Activated CD8-positive, alpha-beta memory T cell treated with anti-CD3 and anti-CD28 coated beads, Interleukin-2, amount 10 ng/mL, durations not matched to agents 7 days and 5 days (primary cell): ENCODE measurements at places on chromosomes 16 and 17. TPM values are rescaled to one million over a fixed set of nuclear protein-coding genes. Genes with fewer than 3 reads are reported as not detected.

The RAPGEFL1 gene
- total RNA-seq, result 4.4 TPM

DNA sequence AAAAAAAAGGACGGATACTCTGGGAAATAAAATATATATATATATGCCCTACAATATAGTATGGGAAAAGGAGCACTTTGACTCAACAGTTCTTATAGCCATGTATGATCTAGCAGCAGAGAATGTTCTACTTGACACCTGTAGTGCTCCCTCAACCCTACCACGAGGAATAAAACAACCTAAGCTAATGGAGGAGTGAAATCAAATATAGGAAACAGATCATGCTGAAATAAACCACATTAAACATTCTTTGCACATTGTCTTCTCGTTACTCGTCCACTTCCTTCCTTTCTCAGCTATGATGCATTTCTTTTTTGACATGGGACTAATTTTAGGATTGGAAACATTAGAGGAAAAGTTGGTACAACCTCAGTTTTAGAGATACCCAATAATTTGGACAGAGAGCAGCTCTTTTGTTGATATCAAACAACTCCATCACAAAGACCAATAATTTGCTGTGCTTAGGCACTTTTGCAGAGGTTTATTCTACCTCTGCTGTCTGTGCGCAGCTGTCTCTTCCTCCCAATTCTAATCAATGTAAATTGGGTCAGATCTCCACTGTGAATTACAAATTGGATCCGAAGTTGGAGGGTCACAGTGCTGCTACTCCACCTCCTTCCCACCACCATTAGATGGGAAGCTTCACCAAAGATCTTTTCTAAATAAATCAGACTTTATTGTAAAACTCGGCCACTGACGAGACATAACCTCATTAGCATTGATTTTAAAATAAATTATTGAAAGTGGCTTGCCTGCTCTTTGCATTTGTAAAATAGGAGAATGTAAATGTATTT is 65.8 kb downstream of the SNX11 start:
- no peaks in the 10 kb centered on the region for H3K27me3 ChIP-seq
- H3K4me1 ChIP-seq, result peaks cover 13% of the 10 kb centered on the region
- DNase-seq, result no peak
- H3K36me3 ChIP-seq, result peaks cover 24% of the 10 kb centered on the region
- H3K27ac ChIP-seq, result no peak overlapping the region

- H3K4me1 ChIP-seq, result peaks cover 52% of the 10 kb centered on the region
- DNase-seq, result peak; percentile 92
- peaks cover 22% of the 10 kb centered on the region for H3K36me3 ChIP-seq
- H3K27me3 ChIP-seq, result no peaks in the 10 kb centered on the region
- H3K4me3 ChIP-seq, result peak overlapping the region; percentile 89
Measured at GRCh38 chr16:31458073-31458843, 1.0 kb upstream of the ARMC5 start.

GRCh38 chr16:24999088-24999670 is 16.0 kb downstream of the ARHGAP17 start:
- H3K27me3 ChIP-seq, result no peaks in the 10 kb centered on the region
- no peak overlapping the region for H3K27ac ChIP-seq
- no peak for DNase-seq
- H3K4me1 ChIP-seq, result peaks cover 4% of the 10 kb centered on the region

- H3K27me3 ChIP-seq, result no peaks in the 10 kb centered on the region
- peaks cover 3% of the 10 kb centered on the region for H3K36me3 ChIP-seq
- no peak overlapping the region for H3K27ac ChIP-seq
- DNase-seq, result no peak
Measured at GRCh38 chr17:7882068-7882467, 6.5 kb upstream of the CHD3 start.

DNA sequence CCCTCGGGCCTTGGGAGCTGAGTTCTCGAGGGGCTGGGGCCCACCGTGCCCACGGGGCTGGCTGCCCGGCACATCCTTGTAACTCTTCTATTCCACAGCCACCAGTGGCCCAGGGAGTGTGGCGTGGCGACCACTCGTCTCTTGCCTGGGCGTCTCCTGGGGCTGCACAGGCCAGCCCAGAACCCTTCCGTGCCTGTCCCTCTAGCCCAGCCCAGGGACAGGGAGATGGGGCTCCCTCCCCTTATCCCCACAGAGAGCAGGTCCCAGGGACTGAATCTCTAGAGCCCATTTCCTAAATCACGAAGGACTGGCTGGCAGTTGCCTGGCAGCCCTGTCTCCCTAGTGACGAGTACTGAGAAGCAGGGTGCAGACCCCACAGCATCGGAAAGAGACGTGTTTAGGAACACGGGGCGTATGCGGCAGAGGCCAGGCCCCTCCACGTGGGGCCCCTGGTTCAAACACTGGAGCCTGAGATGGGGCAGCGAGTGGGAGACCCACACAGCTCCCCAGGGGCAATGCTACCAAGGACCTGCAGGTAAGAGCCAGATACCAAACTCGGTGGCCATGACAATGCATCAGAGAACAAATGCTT is 51.0 kb downstream of the TIMM22 start:
- peaks cover 2% of the 10 kb centered on the region for H3K36me3 ChIP-seq
- H3K27ac ChIP-seq, result no peak overlapping the region
- peaks cover 2% of the 10 kb centered on the region for H3K4me1 ChIP-seq
- no peak overlapping the region for H3K4me3 ChIP-seq
- no peaks in the 10 kb centered on the region for H3K27me3 ChIP-seq
- DNase-seq, result no peak

The ALOX15B gene
- total RNA-seq, result not detected

GRCh38 chr16:50318796-50319578 is 49.8 kb downstream of the BRD7 start:
- no peak overlapping the region for H3K4me3 ChIP-seq
- H3K4me1 ChIP-seq, result peaks cover 21% of the 10 kb centered on the region
- H3K27ac ChIP-seq, result peak overlapping the region; percentile 46
- peaks cover 57% of the 10 kb centered on the region for H3K36me3 ChIP-seq
- no peaks in the 10 kb centered on the region for H3K27me3 ChIP-seq

- H3K27me3 ChIP-seq, result no peaks in the 10 kb centered on the region
- no peak overlapping the region for H3K27ac ChIP-seq
- H3K4me3 ChIP-seq, result no peak overlapping the region
Measured at GRCh38 chr16:59148769-59149155, 414.6 kb upstream of the GOT2 start.

DNA sequence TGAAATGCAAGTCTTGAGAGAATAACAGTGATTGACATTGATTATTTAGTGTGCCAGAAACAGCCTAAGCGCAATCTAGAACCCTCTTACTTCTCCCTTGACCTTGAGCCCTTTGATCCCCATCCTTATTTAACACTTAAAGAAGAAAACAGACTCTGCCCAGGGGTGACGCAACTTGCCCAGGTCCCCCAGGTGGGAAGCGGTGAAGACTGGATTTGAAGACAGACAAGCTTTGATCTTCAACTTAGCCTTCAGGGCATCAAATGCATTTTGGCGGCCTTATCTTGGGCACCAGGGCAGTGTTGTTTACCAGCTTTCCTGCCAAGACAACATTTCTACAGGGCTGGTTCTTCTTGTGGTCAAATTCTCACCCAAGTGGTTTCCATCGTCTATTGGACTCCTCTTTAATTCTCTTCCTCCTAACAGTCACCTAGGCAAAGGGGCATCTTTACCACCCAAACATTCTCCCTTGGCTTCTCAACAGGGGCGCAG is 8.9 kb upstream of the CIITA start:
- peak overlapping the region; percentile 96 for H3K27ac ChIP-seq
- H3K36me3 ChIP-seq, result no peaks in the 10 kb centered on the region
- peaks cover 6% of the 10 kb centered on the region for H3K27me3 ChIP-seq
- peaks cover 59% of the 10 kb centered on the region for H3K4me1 ChIP-seq
- peak overlapping the region; percentile 31 for H3K4me3 ChIP-seq
- no peak for DNase-seq

DNA sequence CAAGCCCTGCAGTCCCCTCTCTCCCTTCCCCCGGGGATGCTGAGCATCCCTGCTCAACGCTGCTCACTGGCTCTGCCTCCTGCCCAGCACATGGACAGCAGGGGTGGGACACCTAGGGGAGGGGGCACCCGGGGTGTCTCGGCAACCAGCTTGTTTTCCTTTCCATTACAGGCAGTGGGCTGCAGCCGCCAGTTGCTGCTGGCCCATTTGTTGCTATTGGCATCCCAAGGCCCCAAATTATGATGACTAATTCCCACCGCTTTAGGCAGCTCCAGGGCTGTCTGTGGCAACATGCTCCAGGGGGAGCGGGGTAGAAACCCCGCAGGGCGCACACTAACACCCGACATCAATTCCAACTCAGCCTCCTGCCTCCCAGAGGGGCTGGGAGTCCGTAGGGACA is 4.9 kb downstream of the SDK2 start:
- no peak overlapping the region for H3K4me3 ChIP-seq
- no peaks in the 10 kb centered on the region for H3K36me3 ChIP-seq
- DNase-seq, result no peak
- no peak overlapping the region for H3K27ac ChIP-seq

GRCh38 chr17:2777242-2777867 is 18.9 kb upstream of the RAP1GAP2 start:
- peaks cover 46% of the 10 kb centered on the region for H3K27me3 ChIP-seq
- H3K4me1 ChIP-seq, result peaks cover 7% of the 10 kb centered on the region
- no peak for DNase-seq
- no peak overlapping the region for H3K27ac ChIP-seq
- H3K36me3 ChIP-seq, result no peaks in the 10 kb centered on the region

DNA sequence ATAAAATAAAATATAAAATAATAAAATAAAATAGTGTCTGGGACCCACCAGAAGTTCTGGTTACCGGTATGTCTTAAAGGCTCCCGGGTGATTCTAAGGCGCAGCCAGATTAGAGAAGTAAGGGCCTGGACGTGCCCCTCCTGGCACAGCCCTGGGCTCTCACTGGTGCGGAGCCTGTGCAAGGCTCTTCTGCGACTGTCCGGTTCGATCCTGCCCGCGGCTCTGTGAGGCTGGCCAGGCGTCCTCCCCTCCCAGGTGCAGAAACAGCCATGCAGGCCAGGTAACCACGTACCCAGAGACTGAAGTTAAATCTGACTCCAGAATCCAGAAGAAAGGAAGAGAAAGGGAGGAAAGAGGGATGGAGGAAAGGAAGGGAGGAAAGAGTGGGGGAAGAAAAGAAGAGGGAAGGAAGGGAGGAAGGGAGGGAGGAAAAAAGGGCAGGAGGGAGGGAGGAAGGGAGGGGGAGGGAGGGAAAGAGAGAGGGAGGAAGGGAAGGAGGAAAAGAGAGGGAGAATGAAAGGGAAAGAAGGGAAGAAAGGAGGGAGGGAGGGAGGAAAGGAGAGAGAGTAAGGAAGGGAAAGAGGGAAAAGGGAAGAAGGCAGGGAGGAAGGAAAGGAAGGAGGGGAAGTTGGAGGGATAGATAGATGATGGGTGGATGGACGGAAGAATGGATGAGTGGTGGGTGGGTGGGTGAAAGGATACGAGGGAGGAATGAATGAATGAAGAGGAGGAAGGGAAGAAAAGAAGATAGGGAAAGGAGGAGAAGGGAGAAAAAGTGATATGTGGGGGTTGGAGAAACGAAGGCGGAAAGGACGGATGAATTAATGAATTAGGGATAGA is 42.3 kb downstream of the C16orf82 start:
- H3K4me3 ChIP-seq, result peak overlapping the region; percentile 24
- no peak overlapping the region for H3K27ac ChIP-seq
- H3K27me3 ChIP-seq, result peaks cover 4% of the 10 kb centered on the region
- peaks cover 2% of the 10 kb centered on the region for H3K4me1 ChIP-seq
- H3K36me3 ChIP-seq, result no peaks in the 10 kb centered on the region

DNA sequence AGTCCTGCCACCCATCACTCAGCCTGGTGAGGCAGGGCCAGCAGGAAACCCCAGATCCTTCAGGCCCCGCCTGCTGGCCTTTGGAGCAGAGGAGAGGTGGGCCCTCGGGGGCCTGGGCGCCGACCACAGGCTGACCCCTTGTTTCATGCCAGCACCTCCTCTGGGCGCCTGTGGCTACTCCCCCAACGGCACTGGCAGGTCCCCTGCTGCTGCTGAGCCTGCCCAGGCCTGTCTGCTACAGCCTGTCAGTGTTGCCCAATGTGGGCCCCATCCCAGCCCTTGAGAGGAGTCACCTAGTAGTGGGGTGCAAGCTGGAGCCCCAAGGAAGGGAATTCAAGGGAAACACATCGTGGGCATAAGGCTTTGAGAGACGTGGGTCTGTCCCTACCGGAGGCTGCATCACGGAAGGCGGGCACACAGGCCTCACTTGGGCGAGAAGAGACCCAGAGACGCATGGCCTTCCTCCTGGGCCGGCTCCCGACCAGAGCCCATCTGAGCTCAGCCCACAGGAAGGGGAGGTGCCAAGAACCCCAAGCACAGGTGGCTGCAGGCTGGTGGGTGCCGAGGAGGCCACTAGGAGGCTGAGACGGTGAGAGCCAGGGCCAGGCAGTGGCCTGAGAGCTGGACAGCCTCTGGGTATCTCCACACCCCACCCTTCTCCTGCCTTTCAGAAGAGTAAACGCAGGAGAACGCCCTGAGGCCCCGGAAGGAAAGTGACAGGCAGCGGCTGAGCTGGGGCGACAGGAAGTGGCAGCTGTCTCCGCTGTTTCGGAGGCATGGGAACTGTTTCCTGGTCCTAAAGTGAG is 8.0 kb upstream of the FASN start:
- H3K27me3 ChIP-seq, result no peaks in the 10 kb centered on the region
- H3K36me3 ChIP-seq, result no peaks in the 10 kb centered on the region
- peak overlapping the region; percentile 93 for H3K27ac ChIP-seq
- H3K4me1 ChIP-seq, result peaks cover 29% of the 10 kb centered on the region
- peak; percentile 82 for DNase-seq

DNA sequence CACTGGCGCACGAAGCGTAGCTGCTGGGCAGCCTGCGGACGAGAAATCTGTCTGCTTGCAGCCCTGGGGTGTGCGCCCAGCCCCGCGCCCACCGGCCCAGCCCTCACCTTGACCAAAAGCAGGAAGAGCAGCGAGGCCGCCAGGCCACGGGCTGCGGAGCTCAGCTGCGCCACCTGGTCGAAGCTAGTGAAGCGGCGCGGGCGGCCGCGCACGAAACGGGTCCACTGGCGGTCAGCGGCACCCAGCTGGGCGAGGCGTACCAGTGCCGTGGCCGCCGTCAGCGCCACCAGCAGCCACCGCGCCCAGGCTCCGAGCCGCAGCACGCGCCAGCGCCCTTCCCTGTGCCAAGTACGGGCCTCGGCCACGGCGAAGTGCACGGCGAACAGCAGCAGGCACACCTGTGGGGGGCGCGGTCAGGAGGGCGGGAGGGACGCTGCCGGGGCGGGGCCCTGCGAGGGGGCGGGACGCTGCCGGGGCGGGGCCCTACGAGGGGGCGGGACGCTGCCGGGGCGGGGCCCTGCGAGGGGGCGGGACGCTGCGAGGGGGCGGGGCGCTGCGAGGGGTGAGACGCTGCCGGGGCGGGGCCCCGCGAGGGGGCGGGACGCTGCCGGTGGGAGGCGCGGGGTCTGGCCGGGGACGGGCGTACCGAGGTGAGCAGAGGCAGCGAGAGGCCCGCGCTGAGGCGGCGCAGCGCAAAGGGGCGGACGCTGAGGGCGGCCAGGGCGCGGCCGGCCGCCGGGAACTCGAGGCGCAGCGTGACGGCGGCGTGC is 43.2 kb downstream of the TSC2 start:
- no peak overlapping the region for H3K27ac ChIP-seq
- no peak overlapping the region for H3K4me3 ChIP-seq
- H3K36me3 ChIP-seq, result peaks cover 4% of the 10 kb centered on the region
- DNase-seq, result no peak

GRCh38 chr16:67677712-67678111 is 11.1 kb downstream of the C16orf86 start:
- DNase-seq, result no peak
- H3K4me1 ChIP-seq, result no peaks in the 10 kb centered on the region
- no peak overlapping the region for H3K4me3 ChIP-seq
- no peak overlapping the region for H3K27ac ChIP-seq
